B cell (primary cell): ENCODE measurements at places on chromosomes 12 and 14. TPM values are rescaled to one million over a fixed set of nuclear protein-coding genes. Genes with fewer than 3 reads are reported as not detected.

DNA sequence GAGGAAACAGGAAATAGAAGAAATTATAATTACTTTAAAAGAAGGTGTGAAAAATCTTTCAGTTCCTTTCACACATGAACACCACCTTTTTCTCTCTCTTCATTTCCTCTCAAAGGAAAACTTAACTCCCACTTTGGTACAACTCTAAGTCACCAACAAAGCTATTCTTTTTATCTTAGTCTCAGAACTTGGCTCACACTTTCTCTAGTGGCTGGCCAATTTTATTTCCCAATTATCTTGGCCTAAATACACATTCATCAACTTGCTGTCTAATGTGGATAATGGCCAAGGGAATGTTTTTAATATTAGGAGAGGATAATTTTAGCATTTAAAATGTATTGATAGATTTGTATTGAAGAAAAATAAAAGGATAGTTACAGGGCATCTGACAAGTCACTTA is 64.5 kb upstream of the NAV3 start:
- H3K36me3 ChIP-seq = no peaks in the 10 kb centered on the region
- no peak overlapping the region for H3K27ac ChIP-seq
- H3K4me1 ChIP-seq = no peaks in the 10 kb centered on the region
- no peak for DNase-seq

DNA sequence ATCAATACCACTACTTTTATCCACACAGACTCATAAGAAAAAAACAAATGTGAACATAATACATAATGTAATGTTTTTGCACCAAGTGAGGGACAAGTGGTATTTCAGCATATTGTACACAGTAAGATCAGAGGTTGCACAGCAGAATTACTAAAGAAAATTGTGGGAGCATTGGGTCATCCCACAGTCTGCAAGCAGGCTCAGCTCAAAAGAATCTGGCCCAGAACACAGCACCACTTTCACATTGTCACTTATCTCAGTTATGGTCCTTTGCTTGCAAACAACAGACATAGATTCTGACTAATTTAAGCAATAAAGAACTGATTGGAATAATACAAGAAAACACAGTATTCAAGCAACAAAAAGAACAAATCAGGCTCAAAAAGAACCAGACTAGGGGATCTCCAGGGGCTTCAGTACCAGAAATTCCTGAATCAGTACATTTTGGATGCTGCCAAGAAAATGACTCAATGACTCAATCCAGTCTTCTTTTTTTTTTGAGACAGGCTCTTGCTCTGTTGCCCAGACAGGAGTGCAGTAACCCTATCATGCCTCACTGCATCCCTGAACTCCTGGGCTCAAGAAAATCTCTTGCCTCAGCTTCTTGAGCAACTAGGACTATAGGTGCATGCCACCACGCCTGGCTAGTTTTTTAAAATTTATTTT is 42.9 kb upstream of the EEA1 start:
- H3K36me3 ChIP-seq = no peaks in the 10 kb centered on the region
- H3K27ac ChIP-seq = peak overlapping the region; percentile 22
- H3K4me3 ChIP-seq = no peak overlapping the region
- no peak for DNase-seq
- H3K4me1 ChIP-seq = peaks cover 32% of the 10 kb centered on the region

GRCh38 chr12:104280717-104281458 is 22.7 kb upstream of the EID3 start:
- H3K27me3 ChIP-seq = no peaks in the 10 kb centered on the region
- H3K27ac ChIP-seq = no peak overlapping the region
- H3K4me3 ChIP-seq = no peak overlapping the region

GRCh38 chr12:114623737-114624136 is 60.2 kb downstream of the TBX3 start:
- no peaks in the 10 kb centered on the region for H3K27me3 ChIP-seq
- no peak for DNase-seq
- H3K4me3 ChIP-seq = no peak overlapping the region
- H3K4me1 ChIP-seq = no peaks in the 10 kb centered on the region
- H3K36me3 ChIP-seq = no peaks in the 10 kb centered on the region

DNA sequence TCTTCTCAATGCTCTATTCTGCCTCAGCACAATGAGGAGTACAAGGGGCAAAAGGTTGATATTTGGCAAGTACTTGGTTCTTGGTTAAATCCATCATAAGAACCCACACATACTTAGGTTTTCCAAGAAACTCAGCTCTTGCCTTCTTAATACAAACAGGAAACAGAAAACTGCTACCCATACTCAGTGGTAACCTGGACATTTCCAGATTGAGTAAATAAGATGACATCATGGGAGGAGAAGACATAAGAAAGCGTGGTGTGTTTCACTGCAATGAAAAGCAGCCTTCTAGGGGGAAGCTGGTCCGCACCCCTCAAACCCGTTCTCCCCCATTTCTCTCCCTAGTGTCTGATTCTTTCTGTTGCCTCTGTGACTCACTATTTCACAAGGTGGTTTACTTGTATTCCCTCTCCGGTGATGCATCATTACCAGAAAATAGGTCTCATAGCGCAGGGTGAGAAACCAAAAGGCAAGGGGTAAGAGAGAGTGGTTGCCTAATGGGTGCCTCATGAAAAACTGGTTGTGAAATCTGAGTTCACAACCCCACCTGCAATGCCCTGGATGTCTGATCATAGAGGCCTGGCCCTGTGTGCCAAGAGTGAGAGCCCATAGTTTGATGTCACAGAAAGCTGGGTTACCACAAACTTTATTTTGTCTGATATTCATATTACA is 326.5 kb upstream of the TBX3 start:
- DNase-seq = no peak
- H3K4me1 ChIP-seq = no peaks in the 10 kb centered on the region
- H3K27ac ChIP-seq = no peak overlapping the region
- no peak overlapping the region for H3K4me3 ChIP-seq
- no peaks in the 10 kb centered on the region for H3K27me3 ChIP-seq
- H3K36me3 ChIP-seq = no peaks in the 10 kb centered on the region

DNA sequence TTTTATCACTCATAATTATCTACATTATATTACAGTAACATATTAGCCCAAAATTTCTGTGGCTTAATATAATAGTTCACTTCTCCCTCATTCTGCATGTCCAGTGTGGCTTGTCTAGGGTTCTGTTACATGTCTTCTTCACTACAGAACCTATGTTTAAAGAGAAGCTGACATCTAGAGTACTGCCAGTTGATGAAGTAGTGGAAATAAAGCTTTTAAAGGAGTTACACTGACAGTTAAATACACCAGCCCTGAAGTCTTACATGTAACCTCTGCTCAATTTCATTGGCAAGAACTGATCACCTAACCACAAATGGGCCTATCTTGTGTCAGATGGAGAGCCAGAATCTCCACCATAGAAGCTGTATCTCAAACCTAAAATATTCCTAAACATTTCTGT is 32.9 kb downstream of the RPS6KA5 start:
- H3K4me1 ChIP-seq = peaks cover 24% of the 10 kb centered on the region
- no peak overlapping the region for H3K27ac ChIP-seq
- no peak for DNase-seq
- H3K4me3 ChIP-seq = no peak overlapping the region
- no peaks in the 10 kb centered on the region for H3K36me3 ChIP-seq
- no peaks in the 10 kb centered on the region for H3K27me3 ChIP-seq

DNA sequence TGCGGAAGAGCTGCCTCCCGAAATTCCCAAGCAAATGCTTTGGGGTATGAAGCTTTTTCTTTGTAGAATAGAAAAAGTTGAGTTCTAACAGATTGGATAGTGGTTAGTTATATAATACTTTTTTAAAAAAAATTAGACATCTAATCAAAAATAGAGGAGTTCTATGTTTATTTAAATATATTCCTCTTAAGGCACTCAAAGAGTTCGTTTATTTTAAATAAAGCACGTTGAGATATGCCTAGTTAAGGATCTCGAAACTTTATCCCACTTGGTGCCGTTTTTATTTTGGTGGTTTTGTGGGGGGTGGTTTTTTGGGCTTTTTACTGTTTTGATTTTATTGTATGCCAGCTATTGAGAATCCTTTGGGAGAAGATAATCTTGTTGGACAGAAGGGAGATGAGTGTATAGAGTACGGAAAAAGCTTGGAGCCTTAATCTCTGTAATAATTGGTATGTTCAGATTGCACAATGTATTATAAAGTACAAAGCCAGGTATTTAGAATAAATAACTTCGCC is 10.7 kb upstream of the SNAPC1 start:
- H3K36me3 ChIP-seq = peaks cover 11% of the 10 kb centered on the region
- DNase-seq = no peak
- H3K27me3 ChIP-seq = no peaks in the 10 kb centered on the region
- H3K27ac ChIP-seq = peak overlapping the region; percentile 73

GRCh38 chr14:50875359-50876070 is 3.7 kb downstream of the ABHD12B start:
- DNase-seq = peak; percentile 47
- H3K27me3 ChIP-seq = peaks cover 19% of the 10 kb centered on the region
- no peak overlapping the region for H3K4me3 ChIP-seq
- H3K4me1 ChIP-seq = peaks cover 22% of the 10 kb centered on the region

FSCB gene
- total RNA-seq = not detected in 2 replicates
